Stimulated activated CD4-positive, alpha-beta T cell treated with anti-CD3 and anti-CD28 coated beads, Interleukin-12 subunit alpha, Interleukin-12 subunit beta, amount 100 ng/mL, for 4 hours (primary cell): ENCODE measurements at places on chromosomes 5 and 9.

DNA sequence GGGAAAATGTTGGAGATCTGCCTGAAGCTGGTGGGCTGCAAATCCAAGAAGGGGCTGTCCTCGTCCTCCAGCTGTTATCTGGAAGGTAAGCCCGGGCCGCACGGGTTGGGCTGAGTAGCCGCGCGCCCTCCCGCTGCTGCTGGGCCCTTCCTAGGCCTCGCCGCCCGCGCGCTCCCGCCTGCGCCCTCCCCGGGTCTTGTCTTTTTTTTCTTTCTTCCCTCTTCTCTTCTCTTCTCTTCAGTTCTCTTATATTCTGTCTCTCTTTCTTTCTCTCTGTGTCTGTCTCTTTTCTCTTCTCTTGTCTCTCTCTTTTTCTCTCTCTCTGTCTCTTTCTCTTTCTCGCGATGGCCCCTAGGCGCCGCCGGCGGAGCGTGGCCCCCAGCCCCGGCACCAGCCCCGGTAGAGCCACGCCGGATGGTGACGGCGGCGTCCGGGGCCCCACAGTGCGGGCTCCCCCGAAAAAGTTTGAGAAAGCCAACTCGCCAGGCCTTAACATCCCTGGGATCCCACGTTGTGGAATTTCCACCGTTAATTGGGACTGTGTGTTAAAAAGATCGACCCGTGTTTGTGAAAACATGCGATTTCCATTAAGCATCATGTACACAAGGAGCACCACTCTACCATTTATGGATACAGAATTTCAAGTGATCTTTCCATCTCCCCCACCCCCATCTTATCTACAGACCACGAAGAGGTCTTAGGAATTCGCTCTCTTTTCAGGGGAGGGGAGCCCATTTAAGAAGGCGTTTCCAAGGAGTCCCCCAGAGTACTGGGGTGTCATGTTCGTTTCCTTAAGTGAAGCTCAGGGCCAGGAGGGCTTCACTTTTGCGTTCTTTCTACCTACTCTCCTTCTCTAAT is 616 bp downstream of the ABL1 start:
- DNase-seq, result peak; percentile 38

DNA sequence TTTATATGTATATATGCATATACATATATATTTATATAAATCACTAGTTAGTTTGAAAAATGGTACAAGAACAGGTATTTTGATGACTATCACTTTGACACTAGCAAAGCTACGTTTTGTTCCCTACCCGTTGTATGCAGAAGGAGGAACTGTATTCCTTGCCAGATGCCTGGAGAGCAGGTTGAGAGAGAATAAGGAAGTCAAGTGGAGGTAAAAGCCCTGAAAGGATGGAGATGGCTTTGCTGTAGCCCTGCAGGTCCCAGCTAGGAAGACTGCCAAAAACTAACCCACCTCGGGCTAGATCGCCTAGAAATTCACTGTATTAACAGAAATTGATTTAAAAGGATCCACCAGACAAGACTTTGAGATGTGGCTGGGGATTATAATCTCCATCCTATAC is 229.3 kb downstream of the RFX3 start:
- no peak for DNase-seq

GRCh38 chr5:61055434-61056006 is 106.7 kb downstream of the SMIM15 start:
- DNase-seq, result no peak

DNA sequence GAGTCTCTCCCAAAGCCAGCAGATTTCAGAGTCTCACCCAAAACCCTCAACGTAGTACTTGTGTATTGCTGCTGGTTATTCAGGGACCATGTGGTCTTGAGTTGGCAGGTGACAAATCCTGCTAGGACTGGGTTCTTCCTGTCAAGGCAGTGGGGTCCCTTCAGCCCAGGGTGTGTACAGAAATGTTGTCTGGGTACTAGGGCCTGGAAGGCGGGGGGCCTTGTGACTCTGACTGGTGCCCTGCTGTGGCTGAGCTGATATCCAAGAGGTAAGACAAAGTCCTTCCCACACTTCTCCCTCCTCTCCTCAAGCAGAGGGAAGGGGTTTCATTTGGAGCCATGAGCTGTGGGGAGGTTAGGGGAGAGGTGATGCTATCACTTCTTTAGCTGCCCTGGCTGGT is 58.8 kb downstream of the GABRA6 start:
- no peak for DNase-seq

- no peak for DNase-seq
Observed at GRCh38 chr5:139852696-139853095, 57.1 kb downstream of the PSD2 start.

GRCh38 chr5:83038924-83039323 is 38.3 kb downstream of the TMEM167A start:
- DNase-seq, result no peak

GRCh38 chr5:34608859-34609648 is 47.1 kb upstream of the RAI14 start:
- no peak for DNase-seq

DNA sequence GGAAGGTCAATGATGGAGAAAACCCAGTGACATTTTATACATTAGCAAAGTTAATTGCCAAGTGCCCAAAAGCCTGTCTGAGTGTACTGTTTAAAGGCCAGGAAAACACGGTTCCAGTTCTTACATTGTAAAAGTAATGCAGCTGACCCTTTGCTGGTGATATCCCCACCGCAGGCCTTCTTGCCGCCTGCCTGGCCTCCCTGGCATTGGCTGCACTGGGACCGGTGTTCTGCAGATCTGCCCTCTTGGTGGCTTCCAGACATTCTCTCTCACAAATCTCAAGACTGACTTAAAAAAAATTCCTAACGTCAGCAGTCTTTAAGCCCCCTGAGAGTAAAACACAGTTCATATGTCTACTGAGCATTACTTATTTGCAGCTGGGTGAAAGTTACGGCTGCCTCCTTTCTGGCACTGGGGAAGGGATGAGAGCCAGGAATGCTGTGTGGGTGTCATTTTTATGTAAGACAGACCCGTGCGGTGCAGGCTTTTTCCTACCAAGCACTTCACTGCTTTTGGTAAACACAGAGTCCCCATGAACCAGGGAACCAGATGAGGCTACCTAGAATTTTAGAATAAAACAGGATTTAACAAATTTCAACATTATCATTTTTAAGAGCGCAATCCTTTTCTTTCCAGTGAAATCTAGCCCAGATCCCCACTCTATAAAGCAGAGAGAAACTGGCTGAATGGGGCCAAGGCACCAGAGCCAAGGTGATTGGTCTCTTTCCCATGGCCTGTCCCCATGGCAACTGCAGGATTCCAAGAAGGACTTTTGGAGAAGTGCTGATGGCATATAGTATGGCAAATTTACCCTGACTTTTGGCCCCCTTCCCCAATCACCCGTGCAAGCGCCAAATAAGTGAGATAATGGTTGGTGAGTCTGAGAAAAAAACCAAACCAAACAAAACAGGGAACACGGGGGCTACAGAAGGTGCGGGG is 80.8 kb downstream of the LMNB1 start:
- DNase-seq, result no peak

- DNase-seq, result no peak
Observed at GRCh38 chr5:99054972-99055371, 126.2 kb upstream of the CHD1 start.

- DNase-seq, result no peak
Observed at GRCh38 chr5:140609126-140609525, 23.8 kb downstream of the CD14 start.

GRCh38 chr5:77983482-77984199 is 207.5 kb upstream of the TBCA start:
- no peak for DNase-seq

DNA sequence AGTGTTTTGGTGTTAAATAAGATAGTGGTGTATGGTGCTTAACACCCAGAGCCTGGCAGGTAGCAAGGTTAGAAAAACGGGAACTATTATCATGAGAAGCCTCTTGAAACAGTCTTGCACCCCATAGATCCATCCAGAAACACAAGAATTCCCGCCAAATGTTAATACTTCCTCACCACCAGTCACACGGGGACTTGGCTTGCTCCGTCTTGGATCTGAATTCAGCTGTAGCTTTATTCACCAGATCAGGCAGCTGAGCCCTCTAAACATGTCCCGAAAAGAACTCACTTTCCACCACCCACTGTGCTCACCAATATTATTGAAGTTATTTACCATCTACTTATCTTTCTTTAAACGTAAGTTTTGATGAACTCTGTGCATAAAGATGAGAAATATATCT is 101.6 kb upstream of the PTPN3 start:
- DNase-seq, result no peak

DNA sequence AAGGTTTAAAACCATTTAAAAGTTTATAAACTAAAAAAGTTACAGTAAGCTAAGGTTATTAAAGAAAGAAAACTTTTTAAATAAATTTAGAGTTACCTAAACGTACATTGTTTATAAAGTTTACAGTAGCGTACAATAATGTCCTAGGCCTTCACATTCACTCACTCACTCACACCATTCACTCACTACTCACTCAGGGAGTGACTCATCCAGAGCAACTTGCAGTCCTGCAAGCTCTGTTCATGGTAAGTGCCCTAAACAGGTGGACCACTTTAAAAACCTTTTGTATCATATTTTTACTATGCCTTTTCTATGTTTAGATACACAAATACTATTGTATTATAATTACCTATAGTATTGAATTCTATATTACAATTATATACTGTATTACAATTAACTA is 190.8 kb upstream of the RASA1 start:
- DNase-seq, result no peak

GRCh38 chr5:172823840-172824362 is 10.2 kb upstream of the ERGIC1 start:
- DNase-seq, result no peak

DNA sequence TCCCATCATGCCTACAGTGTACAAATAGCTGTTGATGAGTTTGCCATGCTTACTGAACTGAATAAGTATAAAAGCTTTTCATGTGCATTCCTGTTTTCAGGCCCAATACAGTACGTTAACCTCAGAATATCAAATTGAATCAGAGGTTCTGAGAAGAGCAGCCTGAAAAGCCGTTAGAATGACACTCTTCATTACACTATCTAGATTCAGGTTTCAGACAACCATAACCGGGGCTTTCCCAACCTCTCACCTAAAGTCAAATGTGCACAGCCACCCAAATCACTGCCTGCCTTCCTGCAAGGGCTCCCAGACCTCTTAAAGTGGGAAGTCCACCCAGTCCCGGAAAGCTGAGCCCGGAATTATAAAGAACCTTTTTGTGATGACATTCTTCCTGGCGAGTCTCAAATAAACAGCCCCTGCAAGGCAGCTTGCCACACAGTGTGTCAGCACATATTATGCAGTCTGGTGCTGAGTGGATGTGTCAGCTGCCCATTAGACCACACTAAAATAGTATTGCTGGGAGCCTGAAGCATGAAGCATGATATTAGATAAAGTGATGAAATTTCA is 245.8 kb downstream of the TLE4 start:
- no peak for DNase-seq

GRCh38 chr5:147857302-147858129 is 21.0 kb upstream of the SCGB3A2 start:
- peak; percentile 18 for DNase-seq

GRCh38 chr5:68272289-68272688 is 56.7 kb downstream of the PIK3R1 start:
- DNase-seq, result no peak

GRCh38 chr5:16943846-16944678 is 8.0 kb upstream of the MYO10 start:
- no peak for DNase-seq

- DNase-seq, result no peak
Observed at GRCh38 chr9:109313351-109313750, 7.5 kb downstream of the EPB41L4B start.

- peak; percentile 65 for DNase-seq
Observed at GRCh38 chr5:150778517-150779396, at the start of gene SMIM3. SMIM3 (plus strand) TSS chr5:150778757; CDS start chr5:150795441, 16,684 bp downstream.

GRCh38 chr9:114371973-114372917 is 15.5 kb downstream of the AKNA start:
- DNase-seq, result no peak

- DNase-seq, result no peak
Observed at GRCh38 chr9:131417264-131418142, 23.6 kb downstream of the PRRC2B start.

GRCh38 chr9:86410281-86410680 is 56.1 kb upstream of the TUT7 start:
- no peak for DNase-seq

GRCh38 chr9:127027694-127028093 is 94.7 kb downstream of the ANGPTL2 start:
- DNase-seq, result no peak

GRCh38 chr5:95374061-95374460 is 17.1 kb upstream of the FAM81B start:
- no peak for DNase-seq

DNA sequence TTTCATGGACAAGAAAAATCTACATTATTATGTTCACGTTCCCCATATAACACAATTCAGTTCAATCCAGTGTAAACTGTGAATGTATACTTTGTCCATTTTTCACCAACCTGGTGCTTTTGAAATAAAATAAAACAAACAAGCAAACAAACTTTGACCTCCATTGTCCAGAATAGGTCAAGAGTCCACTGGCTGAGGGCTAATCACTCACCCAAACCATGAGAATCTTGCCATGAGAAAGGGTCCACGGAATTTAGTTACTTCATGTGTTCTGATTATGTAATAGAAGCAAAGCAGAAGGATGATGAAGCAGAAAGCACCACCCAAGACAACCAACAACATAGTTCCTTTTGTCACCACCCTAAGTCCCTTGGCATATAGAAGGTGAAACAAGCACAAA is 28.7 kb downstream of the DIAPH1 start:
- no peak for DNase-seq

DNA sequence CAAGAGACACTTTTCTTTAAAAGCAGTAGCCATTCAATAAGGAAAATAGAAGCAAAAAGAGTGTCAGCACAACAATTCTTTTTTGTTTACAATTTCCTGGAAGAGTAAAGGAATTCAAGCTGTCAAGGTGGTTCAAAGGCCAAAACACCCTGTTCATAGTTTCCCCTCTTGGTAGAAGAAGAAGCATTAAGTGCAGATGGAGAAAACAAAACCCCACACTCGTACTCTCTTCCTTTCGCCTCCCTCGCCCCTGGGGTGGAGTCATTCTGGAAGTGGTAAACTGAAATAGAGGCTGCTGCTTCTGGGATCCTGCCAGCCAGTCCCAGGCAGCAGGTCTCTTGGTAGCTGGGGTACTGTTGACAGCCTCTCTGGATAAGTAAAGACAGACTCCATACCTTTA is 105.0 kb downstream of the ANKRD55 start:
- DNase-seq, result peak; percentile 35
